IPS-NIHi11 (cell line): ENCODE measurements at places on chromosomes 1 and 21.

- no peak for DNase-seq
Measured at GRCh38 chr1:39354572-39354971, 136.9 kb upstream of the BMP8A start.

DNA sequence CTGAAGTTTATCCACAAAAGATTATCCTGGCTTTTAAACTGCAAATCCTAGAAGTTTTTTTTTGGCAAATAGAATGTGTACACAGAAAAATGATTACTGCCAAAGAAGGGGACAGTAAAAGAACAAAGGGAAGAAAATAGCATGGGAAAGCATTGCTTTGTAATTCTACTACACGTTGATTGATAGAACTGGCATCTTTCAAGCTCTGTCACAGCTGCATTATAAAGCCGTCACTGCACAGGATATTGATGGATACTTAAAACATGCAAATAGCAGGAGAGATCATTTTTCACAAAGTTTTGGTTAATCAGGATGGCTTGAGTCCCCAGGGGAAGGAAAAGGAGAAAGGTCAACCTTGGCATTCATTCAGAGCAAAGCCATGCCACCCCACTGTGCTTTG lies 183.7 kb upstream of the RRP15 start:
- no peak for DNase-seq

DNA sequence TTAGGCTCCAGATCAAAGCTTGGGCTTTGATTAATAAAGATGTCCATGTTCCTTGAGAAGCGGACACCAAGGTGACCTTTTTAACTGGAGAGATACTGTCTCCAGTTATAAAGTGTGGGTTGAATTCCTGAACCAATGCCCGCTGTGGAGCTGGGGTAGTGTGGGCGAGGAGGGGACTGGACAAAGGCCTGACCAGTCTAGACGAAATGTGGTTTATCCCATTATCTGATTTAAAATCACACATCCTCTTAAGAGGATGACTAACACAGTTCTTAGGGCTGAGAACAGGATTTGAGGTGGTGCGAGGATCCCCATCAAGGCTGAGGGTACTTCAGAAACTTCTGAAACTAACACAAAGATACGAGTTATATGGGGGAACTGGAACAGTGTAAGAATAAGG lies 84.5 kb upstream of the GCLM start:
- no peak for DNase-seq

DNA sequence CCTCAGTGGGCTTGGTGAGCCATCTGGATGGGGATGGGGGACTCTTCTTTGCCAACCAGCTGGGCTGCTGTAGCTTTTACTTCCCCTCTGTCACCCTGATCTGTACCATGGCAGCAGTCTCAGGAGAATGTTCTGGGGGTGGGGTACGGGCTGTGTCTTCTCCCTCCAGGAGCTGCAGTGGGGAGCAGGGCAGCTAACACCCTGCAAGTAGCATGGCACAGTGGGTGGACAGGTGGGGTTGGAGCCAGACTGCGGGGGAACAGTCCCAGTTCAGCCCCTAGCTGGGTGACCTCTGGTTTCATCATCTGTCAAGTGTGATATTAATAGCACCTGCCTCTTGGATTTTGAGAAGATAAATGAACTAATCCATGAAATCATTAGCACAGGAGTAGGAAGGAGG lies 3.1 kb downstream of the NFASC start:
- no peak for DNase-seq

GRCh38 chr1:161157867-161158266 lies 1.4 kb upstream of the USP21 start:
- DNase-seq = no peak

- no peak for DNase-seq
Measured at GRCh38 chr1:93349231-93350135, 3.8 kb downstream of the DR1 start.

DNA sequence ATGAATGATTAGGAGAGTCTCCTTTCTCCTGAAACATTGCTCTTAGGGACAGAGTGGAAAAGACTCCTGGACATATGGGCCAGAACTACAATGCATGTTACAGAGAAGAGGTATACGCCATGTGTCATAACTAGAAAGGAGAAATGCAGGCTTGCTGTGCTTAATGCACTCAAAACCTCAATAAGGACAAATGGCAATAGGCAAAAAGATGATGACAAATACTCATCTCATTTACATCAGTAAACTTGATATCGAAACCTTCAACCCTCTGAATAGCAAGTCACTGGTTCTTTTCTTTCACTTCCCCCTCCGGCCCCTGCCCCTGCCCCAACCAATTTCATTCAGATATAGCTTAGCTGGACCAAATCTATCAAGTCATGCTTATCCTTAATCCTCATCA lies 1.9 kb upstream of the GPR88 start:
- no peak for DNase-seq

GRCh38 chr1:161176468-161177111 lies 717 bp downstream of the B4GALT3 start:
- DNase-seq = peak; percentile 14

DNA sequence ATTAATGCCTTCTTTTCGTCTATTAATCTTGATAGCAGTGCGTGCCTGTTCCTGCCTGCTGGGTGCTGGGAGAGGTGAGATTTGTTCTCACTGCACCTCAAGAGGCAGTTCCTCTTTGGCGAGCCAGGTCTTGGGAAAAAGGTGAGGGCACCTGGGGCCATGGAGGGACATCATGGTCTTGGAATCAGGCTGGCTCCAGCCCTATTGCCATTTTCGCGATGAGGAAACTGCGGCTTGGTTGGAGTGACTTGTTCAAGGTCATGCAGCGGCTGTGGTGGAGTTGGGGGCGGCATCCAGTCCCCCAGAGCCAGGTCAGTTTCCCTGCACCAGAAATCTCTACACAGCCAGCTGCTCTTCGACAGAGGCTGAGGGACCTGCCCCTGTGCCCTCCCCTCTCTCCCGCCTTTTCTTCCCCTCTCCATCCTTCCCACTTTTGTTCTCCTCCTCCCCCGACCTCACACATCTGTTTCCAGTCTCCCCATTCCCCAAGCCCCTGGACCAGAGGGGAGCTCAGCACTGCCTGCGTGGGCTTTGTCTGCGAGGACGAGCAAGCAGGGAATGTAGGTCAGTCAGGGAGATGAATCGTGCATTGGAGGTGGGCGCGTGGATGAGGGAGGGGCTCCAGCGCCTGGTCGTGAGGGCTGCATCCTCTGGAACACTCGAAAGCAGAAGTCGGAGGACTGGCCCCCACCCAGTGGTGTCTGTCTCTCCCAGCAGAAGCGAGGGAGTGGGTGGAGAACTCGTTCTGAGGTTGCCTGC lies 135.1 kb downstream of the ACTL8 start:
- DNase-seq = no peak
